ENCODE measurements at places on chromosomes 4 and X. TPM values are rescaled to one million over a fixed set of nuclear protein-coding genes. Genes with fewer than 3 reads are reported as not detected.

The UGT2B10 gene
- total RNA-seq, result not detected

DNA sequence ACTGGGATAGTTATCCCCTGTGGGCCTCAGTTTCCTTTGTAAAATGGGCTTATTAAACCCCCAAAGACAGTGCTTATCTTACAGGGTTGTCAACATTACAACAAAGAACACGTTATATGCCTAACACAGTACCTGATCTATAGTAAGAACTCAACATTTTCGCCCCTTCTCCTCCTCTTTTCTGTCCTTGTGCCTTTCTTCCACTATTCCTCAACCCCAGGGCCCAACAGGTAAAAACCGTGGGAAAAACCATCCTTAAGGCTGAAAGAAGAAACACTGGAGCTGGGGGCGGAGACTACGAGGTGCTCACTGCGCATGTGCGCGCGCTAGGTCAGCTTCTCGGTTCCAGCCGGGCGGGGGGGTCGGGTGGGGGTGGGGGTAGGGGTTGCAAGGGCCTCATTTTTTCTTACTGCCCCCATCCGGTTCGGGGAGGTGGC lies 426 bp upstream of the XIAP start:
- DNase-seq, result no peak

The SPIN2A gene
- 0.18 TPM for total RNA-seq

The TAF9B gene
- total RNA-seq, result 35.3 TPM

The ZNF711 gene
- 2.3 TPM for total RNA-seq

DNA sequence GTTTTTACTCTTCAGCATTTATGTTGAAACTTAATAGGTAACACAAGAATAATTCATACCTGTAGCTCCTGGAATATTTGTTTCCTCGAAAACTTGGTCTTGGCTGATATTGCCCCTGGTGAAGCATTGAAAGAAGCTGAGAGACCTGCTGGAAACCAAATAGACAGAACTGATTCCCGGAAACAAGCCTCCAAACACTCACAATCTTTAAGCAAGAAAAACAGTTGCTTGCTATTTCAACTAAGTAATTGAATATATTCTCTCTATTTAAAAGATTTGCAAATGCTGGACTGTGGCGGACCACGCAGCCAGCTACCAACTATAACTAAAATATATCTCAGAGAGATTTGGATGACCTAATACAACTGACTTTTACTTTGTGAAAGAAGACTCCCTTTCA lies 3.6 kb downstream of the PCDH18 start:
- DNase-seq, result no peak

GRCh38 chrX:26286836-26287235 lies 70.9 kb downstream of the MAGEB5 start:
- no peak for DNase-seq

DNA sequence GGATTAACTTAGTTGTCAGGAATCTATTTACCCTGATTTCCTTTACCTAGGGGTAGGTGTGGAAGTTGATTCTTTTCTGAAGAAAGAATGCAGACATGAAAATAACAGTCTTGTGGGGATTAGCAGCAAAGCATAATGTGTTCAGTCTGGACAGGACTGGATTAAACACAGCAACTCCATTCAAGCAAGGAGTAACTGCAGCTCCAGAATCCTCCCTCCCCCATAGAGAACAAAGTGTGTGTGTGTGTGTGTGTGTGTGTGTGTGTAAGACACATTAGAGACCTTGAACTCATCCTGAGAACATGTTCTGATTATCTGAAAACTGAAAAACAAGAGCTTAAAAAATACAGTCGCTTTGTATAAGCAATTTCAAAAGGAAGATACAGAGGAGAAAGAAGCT lies 9.3 kb downstream of the C4orf54 start:
- DNase-seq, result no peak

The SRPX gene
- total RNA-seq, result 39.2 TPM

DNA sequence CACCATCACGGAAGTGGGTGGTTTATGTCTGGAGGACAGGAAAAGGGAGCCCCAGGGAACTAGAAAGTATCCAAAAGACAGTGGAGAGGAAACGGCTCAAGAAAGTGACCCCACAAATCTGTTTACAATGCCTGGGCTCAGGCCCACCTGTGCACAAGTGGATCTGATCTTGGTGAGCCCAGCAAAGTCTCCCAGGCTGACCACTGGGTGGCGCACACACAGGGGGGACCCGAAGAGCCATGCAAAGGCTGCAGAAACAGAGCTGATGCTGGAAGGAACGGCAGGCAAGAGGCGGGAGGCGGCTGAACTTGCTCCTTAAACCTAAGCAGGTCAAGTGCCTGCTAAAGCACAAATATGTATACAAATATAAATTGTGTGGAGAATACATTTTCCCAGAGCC lies 9.6 kb downstream of the HAUS7 start:
- DNase-seq, result peak; percentile 39

- DNase-seq, result peak; percentile 51
Observed at GRCh38 chr4:94408549-94409374, 43.0 kb upstream of the PDLIM5 start.

DNA sequence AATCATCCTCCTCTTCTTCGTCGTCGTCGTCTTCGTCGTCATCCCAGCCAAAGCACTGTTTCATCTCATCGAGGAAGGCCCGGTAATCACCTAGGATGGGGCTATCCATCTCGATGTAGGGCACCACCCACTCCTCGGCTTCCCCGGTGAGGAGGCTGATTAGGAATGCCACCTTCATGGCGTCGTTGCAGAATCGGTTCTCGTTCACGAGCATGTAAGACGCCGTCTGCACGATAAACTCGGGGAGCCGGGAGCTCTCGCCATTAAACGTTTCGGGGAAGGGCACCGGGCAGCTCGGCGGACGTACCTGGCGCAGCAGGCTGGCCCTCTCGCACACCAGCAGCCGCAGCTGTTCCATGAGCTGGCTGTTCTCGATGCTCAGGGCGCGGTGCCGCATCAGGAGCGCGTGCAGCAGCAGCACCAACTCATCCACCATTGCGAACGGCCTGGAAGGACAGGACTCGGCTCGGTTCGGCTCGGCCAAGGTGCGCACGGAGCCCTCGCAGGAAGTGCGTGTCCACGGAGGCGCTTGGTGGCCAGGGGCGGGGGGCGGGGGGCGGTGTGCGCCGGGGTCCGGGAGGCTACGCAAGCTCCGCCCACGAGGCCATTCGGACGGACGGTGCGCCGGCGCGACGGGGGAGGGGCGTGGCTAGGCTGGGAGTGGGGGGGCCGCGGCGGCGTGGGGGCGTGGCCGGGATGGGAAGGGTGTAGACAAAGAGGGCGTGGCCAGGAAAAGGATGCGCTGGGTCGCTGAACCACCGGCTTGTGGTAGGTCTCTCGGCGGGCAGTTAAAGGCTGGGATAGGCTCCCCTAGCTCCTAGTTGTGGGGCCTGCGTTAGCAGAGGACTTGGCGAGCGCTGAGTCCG lies at the start of gene LDOC1:
Gene LDOC1, minus strand, starts transcription at position 544 of the 866 bp plus-strand sequence. Its CDS starts 108 bp downstream, at position 436.
- DNase-seq, result peak; percentile 71

- DNase-seq, result peak; percentile 26
Observed at GRCh38 chr4:56804551-56804950, 16.9 kb downstream of the SPINK2 start.

GRCh38 chr4:47483745-47484144 lies 1.3 kb upstream of the ATP10D start:
- DNase-seq, result no peak

GRCh38 chr4:31877429-31877828 lies 1157.3 kb downstream of the PCDH7 start:
- no peak for DNase-seq

DNA sequence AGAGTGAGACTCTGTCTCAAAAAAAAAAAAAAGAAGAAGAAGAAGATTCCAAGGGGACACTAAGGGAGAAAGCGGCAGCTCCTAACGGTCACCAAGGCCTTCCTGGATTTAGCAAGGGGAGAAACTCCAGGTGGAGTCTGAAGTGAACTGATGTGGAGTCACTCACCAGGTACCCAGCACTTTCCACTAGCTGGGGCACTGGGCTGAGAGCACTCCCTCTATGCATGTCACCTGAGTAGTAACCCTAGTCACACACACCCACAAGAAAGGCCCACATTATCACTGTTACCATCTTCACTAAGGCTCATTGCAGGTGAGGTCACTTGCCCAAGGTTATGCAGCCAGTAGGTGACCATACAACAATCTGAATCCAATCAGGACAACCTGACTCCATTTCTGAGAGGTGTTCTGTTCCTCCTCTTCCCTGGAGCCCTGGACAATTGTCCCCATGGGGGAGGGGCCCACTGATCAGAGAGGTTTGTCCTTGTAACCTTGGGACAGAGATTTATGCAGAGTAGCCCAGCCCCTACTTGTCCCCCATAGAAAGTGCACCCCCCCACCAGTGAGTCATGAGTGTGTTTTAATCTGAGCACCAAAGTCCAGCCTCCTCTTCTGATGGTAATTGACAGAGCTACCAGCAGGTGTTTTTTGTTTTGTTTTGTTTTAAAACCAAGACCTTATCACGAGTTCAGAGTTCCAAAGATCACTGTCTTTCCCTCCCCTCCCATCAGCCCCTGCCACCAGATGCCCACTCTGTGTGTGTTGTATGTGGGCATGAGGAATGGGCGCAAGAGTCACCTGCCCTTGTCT lies 5.9 kb upstream of the SASH3 start:
- no peak for DNase-seq

DNA sequence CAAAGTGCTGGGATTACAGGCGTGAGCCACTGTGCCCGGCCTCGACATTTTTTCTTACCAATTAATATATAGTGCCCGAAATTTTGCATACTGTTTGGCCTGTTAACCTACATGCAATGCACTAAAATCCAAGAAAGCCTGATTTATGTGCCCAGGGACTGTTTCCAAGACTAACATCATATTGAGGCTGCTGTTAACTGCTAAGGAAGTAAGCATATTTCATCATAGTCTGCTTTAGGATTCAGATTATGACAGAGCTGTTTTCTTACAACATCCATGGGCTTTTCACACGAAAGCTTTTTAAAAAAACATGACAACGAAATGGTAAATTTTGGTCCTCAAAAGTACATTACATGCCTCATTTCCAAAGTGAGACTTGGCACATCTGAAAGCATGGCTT lies 84.4 kb downstream of the STOX2 start:
- DNase-seq, result peak; percentile 83

The SPACA5 gene
- total RNA-seq, result not detected

GRCh38 chr4:132827522-132827921 lies 321.6 kb upstream of the PCDH10 start:
- no peak for DNase-seq

DNA sequence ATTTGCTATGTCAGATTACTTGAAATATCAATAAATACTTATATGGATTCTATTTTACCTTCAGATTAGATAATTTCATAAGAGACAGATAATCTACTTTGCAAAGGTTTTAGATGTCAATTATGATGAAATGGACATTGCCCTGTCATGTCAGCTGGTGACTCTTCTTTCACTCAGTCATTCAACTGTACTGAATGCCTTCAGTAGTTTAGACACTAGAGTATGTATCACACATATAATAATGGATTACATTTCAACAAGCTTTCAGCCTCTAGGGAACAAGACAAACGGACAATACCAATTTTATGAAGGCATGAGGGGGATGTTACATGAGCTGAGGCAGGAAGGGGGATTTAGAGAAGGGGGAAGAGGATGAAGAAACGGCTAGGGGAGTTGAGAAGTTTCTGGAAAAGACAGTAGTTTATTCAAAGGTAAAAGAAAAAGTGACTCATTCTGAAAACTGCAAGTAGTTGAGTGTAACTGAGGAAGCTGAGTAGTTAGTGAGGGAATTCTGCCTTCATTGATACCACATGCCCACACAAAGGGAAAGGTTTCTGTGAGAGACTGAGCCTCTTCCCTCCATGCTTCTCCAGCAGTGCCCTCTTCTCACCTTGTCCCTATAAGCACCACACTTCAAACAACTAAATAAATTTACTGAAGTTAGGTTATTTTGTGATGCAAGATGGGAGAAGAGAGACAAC lies 25.7 kb downstream of the SLC9B2 start:
- DNase-seq, result peak; percentile 30

- DNase-seq, result no peak
Observed at GRCh38 chr4:36445480-36445879, 164.1 kb downstream of the DTHD1 start.

GRCh38 chr4:8703857-8704495 lies 111.4 kb downstream of the CPZ start:
- DNase-seq, result no peak

DNA sequence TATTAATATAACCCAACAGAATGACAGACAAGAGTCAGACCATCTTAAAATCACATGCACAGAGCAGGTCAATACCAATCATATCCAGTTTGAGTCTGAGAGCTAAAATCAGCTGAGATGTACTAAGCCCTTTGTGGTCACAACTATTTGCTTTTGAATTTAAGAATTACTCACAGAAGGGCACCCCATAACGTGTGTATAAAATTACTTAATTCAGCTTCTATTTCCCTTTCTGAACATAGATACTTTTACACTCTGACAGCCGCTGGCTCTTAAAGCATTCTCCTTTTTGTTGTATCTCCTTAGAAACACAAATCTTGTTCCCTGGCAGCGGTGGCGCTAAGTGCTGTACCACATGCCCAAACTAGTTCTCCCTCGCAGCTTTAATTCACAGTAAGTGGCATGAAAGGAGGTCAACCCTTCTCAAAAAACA lies 14.8 kb upstream of the PPARGC1A start:
- DNase-seq, result no peak

The AFAP1 gene
- 48.2 TPM for total RNA-seq

The MPC1L gene
- total RNA-seq, result not detected

DNA sequence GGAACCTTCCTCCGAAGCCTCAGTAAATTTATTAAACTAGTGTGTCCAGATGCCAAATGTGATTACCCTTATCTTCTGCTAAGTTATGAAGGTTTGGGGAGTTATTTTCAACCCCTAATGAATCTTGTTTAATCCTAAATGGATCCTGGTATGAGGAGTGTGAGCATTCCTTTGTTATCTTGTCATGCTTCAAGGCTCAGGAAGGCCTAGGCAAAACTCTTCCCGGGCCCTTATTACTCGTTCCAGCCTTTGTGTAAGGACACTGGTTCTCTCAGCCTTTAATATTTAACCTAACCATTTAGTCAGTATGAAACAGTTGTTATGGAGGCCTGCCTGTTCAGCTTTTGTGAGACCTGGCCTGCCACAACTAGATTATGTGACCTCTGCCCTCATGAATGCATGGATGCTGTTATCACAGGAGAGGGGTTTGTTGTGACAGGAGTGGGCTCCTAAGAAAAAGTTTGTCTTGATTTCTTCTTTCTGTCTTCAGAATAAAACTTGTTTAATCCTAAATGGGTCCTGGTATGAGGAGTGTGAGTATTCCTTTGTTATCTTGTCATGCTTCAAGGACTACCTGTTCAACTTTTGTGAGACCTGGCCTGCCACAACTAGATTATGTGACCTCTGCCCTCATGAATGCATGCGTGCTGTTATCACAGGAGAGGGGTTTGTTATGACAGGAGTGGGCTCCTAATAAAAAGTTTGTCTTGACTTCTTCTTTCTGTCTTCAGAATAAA lies 181.7 kb downstream of the SLC39A8 start:
- DNase-seq, result no peak

GRCh38 chr4:139655116-139655515 lies 10.5 kb upstream of the MGST2 start:
- DNase-seq, result peak; percentile 48

GRCh38 chrX:9557521-9557920 lies 92.7 kb downstream of the TBL1X start:
- no peak for DNase-seq

DNA sequence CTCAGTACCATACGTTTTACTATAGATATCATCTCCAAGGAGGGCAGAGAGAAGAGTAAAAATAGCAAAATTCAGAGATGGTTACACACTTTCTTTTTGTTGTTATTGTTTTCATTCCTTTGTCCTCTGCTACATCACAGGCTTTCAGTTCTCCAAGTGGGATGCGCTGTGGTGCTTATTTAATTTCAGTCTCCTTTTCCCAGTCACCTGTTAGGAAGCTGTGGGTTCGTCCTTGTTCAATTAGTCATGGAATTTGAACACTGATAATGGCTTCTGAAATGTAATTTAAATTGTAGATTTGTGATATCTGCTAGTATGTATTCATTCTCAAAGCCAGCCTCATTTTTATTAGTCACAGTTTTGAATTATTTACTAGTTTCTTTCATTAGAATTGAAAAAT lies 38.8 kb upstream of the DHRSX start:
- DNase-seq, result no peak

The CYSLTR1 gene
- total RNA-seq, result not detected

All from IMR-90 (cell line).